ENCODE measurements at places on chromosomes 2 and 18. TPM values are rescaled to one million over a fixed set of nuclear protein-coding genes. Genes with fewer than 3 reads are reported as not detected.

- no peak for DNase-seq
Observed at GRCh38 chr2:11483806-11484617, 18.1 kb upstream of the E2F6 start.

GRCh38 chr2:181884601-181885000 is 6.9 kb upstream of the ITPRID2 start:
- DNase-seq: no peak

DNA sequence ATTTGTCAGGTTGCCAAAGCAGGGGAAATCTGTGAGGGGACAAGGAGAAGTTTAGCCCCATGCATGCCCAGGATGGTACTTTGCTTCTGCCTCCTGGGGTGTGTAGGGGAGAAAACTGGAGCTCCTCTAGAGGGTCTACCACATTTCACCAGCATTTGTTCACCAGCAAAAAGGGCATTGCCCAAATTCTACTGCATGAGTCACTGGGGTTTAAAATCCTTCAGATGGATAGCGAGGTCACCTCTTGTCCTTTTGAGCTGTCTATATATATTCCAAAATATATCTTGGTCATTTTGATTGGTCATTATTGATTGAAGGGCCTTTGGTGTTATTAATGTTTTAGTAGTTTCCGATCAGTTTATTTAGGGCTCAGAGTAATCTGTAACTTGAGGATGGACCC is 18.7 kb downstream of the FHOD3 start:
- peak; percentile 49 for DNase-seq

- no peak for DNase-seq
Observed at GRCh38 chr2:30992781-30993180, 145.5 kb downstream of the GALNT14 start.

The CLEC4F gene
- total RNA-seq: not detected

The ZNF521 gene
- total RNA-seq: 10.6 TPM

The DAPL1 gene
- total RNA-seq: not detected

All from LHCN-M2 (cell line).